ENCODE measurements at places on chromosomes 12 and 14. TPM values are rescaled to one million over a fixed set of nuclear protein-coding genes. Genes with fewer than 3 reads are reported as not detected.

DNA sequence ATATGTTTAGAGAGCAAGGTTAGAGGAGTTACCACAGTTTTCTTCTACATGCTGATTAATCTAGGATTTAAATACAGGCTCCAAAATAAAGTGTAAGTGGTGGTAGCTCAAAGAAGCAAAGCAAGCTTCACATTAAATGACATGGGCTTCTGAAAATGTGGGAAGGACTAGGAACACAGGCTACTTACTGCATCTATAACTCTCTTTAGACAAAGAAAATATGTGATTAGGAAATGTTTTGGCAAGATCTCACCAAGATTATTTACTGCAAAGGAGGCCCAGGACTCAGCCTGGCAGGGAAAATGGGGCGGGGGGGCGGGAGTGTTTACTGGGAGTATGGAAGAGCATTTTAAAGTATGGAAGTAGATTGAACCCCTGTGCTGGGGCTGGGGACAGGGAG is 39.4 kb downstream of the ETV6 start:
- no peak for DNase-seq

DNA sequence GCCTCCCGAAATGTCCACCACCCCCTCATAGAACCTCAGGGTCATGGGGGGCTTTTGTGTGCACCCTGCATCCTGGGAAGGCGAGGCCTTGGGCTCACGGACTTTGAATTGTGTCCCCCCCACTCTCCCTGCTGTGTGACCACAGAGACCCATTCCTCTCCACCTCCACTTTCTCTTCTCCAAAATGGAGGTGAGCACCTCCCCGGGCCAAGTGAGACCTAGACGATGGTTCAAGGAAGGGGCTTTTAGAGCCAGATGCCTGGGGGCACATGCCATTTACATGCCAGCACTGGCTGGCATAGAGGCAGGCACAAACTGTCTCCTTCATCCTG is 33.5 kb downstream of the CYP46A1 start:
- no peak for DNase-seq

DNA sequence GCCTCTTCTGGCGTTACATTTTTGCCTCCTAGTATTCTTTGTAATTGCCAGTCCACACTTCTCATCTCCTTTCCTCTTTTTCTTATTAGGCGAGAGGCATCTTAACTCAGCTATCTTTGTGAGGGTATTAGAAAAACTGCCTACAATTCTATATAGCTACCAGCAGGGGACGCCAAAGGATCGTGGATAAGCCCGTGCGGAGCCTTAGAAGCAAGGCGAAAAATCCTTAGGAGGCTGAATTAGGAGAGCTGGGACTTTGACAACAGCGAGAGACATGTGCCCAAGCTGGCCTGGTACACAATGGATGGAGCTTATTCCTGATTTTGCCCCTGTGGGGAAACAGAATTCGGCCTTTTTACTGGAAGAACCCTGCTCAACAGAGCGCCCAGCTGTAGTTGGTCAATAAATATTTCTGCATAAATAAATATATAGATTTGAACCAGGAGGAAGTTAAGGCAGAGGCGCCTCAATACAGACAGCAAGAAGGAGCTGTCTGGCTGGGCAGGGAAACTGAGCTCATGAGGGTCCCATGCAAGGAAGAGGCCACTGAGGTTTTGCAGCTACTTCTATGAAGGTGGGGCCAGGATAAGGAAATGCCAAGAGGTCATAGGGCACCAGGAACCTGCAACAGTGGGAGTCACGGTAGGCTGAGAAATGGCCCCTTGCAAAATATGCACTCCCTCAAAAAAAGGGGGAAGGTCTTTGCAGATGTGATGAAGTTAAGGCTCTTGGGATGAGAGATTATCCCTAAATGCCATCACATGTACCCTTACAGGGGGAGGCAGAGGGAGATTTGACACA is 14.6 kb upstream of the RBM19 start:
- peak; percentile 43 for DNase-seq

DNA sequence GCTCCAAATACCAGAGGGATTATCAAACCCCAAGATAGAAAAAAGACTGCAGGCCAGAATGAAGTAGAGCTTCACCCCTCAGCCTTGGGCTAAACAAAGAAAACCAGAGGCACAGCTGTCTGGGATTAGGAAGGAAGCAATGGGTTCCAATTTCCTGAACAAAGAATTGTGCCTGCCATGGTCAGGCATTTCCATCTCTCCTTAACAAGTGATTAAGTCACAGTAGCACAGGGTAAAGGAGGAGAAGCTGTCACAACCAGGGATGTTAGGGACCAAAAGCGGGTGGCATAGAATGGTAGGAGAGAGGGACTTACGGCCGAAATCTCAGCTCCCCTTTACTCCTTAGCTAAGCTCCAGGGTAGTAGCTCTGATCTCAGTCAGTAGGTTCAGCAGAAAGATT is 33.9 kb downstream of the SPTLC2 start:
- DNase-seq: no peak

DNA sequence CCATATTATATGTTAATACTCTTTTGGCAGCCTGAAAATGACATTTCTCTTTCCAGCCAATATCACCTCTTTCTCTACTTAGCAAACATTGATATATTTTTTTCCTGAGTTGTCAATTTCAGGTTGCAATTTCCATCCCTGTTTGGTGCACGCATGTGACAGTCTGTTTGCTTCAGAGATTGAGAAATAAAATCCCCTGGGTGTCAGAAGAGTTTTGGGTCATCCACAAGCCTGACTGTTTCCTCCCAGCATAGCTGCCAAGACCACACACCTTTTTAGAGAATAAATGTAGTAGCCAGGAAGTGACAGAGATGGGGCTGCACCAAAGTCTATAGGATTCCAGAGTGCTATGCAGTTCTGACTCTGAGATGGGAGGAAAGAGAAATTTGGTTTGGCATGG is 144.9 kb upstream of the NOS1 start:
- DNase-seq: no peak

The HOXC12 gene
- not detected for total RNA-seq

DNA sequence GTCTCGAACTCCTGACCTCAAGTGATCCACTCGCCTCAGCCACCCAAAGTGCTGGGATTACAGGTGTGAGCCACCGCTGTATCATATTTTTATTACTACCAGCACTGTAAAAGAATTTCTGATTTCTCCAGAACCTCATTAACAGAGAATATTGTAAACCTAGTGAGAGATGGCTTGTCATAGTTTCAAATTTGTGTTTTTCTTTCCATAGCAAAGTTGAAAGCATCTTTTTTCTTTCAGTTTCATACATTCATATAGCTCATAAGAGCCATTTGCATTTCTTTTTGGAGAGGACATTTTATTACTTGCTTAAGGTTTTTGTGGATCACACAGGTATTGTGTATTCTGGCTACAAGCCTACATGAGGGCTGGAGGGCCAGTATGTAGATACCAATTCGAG is 58.0 kb downstream of the MIS18BP1 start:
- DNase-seq: no peak

The YLPM1 gene
- 46.3 TPM for total RNA-seq

- no peak for DNase-seq
Measured at GRCh38 chr12:81079280-81080076, 1.6 kb downstream of the ACSS3 start.

The FAIM2 gene
- total RNA-seq: 2.1 TPM

The DCAF4 gene
- 13.4 TPM for total RNA-seq

GRCh38 chr12:3299929-3300832 is 190.8 kb upstream of the PRMT8 start:
- peak; percentile 87 for DNase-seq

The ASPG gene
- not detected for total RNA-seq

The VRTN gene
- not detected for total RNA-seq

DNA sequence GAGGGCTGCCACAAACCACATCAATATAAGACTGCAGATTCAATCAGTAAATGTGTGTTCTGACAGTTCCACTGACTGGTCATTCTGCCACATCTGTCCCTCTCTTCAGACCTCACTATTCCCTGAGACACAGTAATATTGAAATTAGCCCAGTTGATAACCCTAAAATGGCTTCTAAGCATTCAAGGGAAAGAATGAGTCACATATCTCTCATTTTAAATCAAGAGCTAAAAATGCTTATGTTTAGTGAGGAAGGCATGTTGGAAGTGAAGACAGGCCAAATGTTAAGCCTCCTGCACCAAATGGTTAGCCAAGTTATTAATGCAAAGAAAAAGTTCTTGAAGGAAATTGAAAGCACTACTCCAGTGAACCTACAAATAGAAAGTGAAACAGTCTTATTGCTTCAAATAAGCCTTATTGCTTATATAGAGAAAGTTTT is 24.5 kb upstream of the KIF21A start:
- peak; percentile 13 for DNase-seq

DNA sequence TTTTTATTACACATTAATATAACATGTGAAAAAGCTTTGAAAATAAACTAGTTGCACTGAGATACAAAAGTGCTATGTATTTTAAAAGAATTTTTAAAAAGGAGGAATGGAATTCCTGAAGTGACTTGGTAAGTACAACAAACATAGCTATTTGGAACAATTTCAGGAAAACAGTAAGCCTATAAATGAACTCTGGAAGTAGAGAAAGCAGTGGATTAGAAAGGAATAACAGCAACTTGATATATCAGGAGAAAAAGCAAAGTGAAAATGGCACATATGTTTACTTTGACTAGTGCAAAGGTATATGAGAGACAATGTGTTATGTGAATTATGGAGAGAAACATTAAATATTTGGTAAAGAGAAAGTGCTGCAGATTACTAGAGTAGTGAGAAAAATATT is 811.7 kb downstream of the C12orf50 start:
- no peak for DNase-seq

The ASB2 gene
- total RNA-seq: 44.6 TPM

- DNase-seq: no peak
Measured at GRCh38 chr14:66085665-66086064, 400.5 kb upstream of the CCDC196 start.

DNA sequence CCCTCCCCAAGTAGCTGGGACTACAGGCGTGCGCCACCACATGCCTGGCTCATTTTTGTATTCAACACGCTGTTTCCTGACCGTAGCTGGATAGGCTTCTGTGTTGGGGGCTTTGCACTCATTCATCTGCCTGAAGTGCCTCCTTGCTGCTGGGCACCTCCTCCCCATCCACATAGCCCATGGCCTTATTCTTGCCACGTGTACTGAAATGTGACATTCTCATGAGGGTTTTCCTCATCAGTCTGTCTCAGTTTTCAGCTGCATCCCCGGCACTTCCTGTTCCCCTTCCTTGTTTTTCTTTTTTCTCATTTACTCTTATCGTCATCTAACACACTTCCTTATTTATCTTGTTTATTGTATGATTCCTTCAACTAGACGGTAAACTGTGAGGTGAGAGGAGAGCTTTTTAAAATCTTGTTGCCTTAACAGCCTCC is 36.6 kb downstream of the RCOR1 start:
- DNase-seq: no peak

The KRT1 gene
- total RNA-seq: not detected

Measured in activated CD4-positive, alpha-beta memory T cell treated with anti-CD3 and anti-CD28 coated beads for 36 hours (primary cell).